Karpas-422 (cell line): ENCODE measurements at places on chromosomes 3 and 15. TPM values are rescaled to one million over a fixed set of nuclear protein-coding genes. Genes with fewer than 3 reads are reported as not detected.

The GOLGA8A gene
- total RNA-seq = 4.7 and 8.0 TPM in 2 replicates

DNA sequence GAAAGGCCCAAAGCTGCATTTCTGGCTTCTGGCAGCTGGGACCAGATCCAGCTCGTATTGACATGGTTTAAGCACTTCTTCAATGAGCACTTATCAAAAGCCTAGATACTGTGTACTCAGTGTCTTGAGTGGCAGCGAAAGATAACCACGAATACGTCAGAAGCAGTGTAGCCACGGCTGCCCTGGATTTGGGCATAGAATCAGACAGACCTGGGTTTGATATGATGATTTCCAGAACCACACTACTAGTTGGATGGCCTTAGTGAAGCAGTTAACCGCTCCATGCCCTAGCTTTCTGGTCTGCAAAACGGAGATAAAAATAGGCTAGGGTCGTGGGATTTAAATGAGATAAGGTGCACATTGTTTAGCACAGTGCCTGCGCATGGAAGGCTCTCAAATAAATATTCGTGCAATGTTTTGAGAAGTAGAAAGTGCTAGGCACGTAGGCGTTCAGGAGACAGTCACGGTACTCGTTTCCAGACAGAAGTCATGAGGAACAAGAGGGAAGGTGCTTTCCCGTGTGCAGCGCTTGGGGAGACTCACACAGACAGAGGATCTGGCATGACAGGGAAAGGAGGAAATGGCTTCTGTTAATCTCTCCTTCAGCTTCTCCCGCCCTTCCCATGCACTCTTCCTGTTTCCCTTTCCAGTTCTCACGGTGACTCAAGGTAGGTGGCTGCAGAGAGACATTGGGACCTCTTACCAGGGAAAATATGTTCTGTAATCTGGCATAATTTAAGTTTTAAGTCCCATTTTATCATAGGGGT lies 70.3 kb downstream of the CCNL1 start:
- peak; percentile 49 for DNase-seq

DNA sequence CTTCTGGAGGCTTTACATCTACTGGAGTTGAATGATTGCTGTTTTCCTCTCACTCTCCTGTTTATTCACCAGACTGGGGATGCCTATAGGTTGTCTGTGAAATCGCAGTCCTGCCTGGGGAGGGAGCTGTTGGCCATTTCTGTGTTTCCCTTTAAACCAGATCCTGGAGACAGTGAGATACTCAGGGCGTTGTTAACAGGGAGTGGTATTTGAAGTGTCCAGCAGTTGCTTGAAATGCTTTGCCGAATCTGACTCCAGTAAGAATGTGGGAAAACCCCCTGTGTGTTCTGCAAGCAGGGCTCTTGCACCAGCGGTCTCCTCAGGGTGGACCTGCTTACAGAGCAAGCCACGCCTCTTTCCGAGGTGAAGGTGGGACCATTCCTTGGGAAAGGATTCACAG lies 4.3 kb upstream of the LRRK1 start:
- no peak for DNase-seq

- no peak for DNase-seq
These were observed 278.5 kb downstream of the PLOD2 start for GRCh38 chr3:145882436-145882835.

DNA sequence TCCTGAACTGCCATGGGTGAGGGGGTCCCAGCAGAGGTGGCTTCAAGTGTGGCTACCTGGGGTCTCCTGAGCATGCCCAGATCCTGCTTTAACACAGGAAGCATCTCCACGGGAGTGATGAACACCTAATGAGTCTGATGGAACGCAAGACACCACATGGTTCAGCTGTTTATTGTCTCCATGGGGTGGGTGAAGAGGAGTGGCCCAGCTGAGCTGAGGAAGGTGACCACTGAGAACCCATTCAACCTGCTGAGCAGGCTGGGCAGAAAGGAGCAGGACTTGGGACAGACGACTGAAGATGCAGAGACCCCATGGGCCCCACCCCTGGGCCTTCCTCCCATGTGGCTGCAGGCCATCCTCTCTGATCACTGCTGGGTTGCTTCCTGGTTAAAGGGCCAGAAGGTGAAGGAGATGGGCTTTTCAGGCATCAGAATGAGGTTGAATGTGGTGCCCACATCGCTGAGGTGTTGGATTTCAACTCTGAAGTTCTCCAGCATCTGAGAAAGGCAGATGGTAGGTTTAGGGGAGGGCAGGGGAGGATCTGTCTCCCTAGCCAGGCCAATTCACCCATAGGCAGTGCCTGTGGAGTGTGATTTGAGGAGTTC lies 29.7 kb downstream of the CYP11A1 start:
- DNase-seq = no peak

- DNase-seq = peak; percentile 78
These were observed 322.7 kb upstream of the ZNF717 start for GRCh38 chr3:76107935-76108570.

- DNase-seq = no peak
These were observed 90.7 kb upstream of the FNDC3B start for GRCh38 chr3:171948674-171949073.

DNA sequence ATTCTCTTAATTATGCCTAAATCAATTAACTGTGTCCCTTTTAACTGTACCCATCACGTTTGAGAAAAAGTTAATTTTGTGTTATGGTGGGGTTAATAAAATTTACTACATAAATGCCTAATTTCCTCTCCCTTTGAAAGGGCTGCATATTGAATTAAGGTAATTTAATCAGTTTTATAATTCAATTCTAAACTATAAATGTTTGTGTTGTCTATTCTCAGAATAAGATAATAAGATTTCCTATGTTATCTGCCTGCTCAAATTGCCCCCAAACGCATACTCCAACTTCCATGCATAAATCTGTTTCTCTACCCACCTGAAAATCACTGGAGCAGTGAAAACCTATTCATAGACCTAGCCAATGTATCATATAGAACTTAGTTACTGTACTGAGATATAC lies 1716.1 kb downstream of the SI start:
- DNase-seq = no peak

- DNase-seq = peak; percentile 72
These were observed 85.6 kb downstream of the LPP start for GRCh38 chr3:188239577-188239976.

DNA sequence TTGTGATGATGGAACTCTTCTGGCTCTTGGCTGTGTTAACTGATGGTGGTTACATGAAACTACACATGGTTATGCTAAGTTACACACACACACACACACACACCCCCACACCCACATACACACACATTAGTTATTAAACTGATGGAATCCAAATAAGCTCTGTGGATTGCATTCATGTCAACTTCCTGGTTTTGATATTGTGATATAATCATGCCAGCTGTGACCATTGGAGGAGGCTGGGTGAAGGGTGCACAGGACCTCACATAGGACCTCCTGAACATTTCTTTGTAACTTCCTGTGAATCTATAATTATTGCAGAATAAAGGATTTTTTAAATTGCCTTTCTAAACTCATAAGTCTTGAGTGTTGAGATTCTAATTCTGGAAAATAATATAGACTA lies 58.9 kb upstream of the LIMD1 start:
- DNase-seq = no peak

The DPP8 gene
- 27.2 and 42.0 TPM in 2 replicates for total RNA-seq

DNA sequence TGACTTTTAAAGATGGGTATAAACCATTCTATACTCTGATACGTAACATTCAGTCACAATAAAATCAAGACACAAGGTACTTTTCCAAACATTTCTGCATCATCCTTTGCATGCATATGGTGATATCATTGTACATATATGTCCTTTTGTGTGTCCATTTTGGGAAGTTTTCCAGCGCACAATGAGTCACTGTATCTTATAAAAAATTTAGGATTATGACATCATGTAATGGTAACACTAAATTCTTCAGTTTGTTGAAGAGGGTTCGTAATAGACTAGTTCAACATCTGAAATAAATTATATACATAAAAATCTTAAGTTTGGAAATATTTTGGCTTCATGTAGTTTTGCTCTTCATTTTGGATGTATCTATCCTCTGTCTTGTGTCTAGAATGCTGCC lies 480.9 kb downstream of the ROBO1 start:
- DNase-seq = no peak

- no peak for DNase-seq
These were observed 400.6 kb downstream of the ZBTB20 start for GRCh38 chr3:114746502-114746901.

DNA sequence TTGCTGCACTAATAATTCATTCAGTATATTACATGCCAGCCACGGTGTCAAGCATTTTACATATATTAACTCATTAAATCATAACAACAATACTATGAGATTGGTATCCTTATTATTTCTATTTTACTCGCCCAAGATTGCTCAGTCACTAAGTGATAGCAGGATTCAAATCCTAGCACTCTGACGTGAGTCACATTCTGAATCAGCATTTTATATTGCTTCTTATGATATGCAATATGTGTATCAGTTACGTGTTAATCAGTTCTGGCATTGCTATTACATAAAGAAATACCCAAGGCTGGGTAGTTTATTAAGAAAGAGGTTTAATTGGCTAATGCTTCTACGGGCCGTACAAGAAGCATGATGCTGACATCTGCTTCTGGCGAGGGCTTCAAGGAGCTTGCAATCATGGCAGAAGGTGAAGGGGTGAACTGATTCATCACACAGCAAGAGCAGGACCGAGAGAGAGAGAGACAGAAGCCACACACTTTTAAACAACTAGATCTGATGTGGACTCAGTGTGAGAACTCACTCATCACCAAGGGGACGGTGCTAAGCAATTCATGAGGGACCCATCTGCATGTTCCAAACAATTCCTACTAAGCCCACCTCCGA lies 166.5 kb upstream of the TMCO5A start:
- DNase-seq = no peak

- DNase-seq = no peak
These were observed 116.1 kb upstream of the SLC7A14 start for GRCh38 chr3:170701696-170702678.

DNA sequence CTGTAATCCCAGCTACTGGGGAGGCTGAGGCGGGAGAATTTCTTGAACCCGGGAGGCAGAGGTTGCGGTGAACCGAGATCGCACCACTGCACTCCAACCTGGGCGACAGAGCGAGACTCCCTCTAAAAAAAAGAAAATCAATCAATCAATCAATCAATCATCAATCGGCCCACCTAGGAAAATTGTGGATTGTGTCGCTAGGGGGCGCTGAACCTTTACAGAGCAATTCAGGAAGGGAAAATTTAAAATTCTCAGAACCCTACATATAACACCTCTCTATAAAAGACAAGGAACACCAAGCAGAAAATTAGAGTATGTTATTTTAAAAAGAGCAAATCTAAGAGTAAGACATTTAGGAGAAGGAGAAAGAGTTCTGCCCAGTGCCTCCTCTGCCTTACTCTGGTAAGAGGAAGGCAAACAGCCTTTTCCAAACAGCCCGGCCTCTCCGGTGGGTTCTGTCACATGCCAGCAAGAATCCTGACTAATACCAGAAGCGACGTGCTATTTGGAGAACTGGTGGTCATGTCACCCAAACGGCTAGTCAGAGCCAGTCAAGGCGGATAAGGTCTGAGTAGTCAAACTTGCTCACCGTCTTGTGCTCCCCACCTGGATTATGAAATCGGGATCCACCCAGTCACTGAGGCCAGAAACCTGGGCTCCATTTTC lies 22.3 kb upstream of the SMCO1 start:
- peak; percentile 70 for DNase-seq

- DNase-seq = no peak
These were observed 29.7 kb downstream of the ACSBG1 start for GRCh38 chr15:78204351-78205309.

DNA sequence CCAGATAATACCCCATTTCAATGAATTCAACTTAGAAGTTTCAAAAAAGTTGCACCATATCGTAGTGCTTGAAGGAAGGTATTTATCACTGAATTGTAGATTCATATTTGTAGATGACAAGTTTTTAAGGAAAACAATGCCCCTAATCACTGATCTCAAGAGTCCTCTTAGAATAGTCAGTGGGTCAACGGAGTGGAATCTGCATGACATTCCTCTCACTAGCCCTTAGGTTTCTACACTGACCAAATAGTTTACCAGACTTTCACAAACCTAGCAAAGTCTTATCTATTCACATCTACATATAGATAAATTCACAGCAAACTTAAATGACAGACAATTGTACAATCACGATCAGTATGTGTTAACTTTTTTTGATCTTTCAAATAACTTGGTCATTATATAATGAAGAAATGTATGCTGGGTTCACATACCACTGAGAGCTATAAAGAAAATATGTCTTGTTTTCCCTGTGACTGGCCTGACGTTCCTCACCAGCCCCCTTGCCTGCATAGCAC lies 35.7 kb upstream of the PHLDB2 start:
- DNase-seq = no peak

DNA sequence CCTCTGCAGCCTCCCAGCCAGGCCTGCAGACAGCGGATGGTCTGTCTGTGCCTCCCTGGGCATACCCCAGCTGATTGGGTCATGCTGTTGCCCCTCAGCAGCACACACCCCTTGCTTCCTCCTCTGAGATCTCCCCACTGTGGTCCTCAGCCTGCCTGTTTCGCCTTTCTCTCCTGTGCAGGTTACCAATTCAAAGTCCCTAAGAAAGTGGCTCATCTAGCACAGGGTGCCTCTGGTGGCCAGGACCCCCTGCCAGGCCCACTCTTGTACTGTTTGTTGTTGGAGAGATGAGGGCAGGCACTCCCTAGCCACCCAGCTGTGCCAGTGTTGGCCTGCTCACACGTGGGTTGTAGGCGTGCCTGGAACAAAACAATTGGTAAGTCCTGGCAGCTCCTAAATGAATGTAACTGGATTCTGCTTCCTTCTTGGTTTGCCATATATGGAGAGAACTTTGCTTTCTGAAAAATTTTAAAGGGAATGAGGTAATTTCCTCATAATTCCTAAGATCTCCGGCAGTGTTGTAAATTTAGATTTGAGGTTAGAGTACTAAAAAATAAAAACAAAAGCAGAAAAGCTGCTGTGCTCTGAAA lies 213.2 kb upstream of the IL12A start:
- DNase-seq = no peak

The MAP6D1 gene
- total RNA-seq = 1.2 and 10.8 TPM in 2 replicates

DNA sequence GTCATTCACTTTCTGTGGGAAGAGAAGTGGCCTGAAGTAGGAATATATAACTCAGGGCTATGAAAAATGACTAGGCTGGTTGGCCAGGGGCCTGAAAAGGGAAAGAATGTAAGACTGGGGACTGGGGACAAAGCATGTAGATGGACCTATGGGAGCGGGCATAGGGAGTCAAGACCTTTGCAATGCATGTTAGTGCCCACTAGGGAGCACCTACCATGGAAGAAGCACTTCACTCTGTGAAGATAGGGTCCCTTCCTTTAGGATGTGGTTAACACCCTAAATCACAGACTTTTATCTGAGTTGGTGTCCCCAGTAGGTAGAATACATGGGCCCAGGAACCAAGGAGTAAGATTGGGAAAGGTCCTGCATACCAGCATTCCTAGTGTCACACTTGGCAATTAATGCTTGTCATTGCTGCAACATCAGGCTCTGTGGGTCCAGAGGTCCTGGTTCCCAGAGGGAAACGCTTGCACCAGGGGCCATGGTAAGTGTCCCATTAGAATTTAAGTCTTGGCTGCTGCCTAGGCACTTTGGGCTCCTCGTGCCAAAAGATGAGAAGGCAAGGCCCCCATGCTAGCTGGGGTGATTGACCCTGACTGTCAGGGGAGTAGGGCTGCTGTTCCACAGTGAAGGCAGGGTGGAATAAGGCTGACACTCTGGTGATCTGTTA lies 79.6 kb downstream of the CRYGS start:
- peak; percentile 79 for DNase-seq

The RTP4 gene
- total RNA-seq = 1.8 and 3.4 TPM in 2 replicates
